CD4-positive, alpha-beta T cell treated with Interferon alpha-2 for 1 hour (primary cell): ENCODE measurements at places on chromosomes 3 and 15.

- DNase-seq = no peak
Measured at GRCh38 chr3:186807231-186807630, 949 bp upstream of the RFC4 start.

GRCh38 chr15:99385865-99386264, 134.6 kb downstream of the LRRC28 start:
- no peak for DNase-seq

DNA sequence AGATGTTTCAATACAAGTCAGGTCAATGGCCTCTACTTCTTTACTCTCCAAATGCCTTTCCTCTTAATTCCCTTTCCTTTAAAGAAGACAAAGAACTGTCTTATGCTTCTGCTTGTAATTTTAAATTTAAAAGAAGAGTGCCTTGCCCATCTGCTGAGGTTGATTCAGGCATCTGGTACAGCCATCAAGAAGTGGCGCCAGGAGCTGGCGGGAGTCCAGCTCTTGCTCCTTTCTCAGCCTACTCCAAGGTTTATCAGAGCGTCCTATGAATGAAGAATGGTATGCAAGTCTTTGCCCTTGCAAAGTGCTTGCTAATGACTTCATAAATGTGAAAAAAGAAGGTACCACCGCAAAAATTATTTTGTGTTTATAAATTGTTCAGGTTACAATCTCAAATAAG, 294.6 kb upstream of the TGFBR2 start:
- no peak for DNase-seq

- no peak for DNase-seq
Measured at GRCh38 chr15:35725353-35725752, 179.4 kb upstream of the DPH6 start.

DNA sequence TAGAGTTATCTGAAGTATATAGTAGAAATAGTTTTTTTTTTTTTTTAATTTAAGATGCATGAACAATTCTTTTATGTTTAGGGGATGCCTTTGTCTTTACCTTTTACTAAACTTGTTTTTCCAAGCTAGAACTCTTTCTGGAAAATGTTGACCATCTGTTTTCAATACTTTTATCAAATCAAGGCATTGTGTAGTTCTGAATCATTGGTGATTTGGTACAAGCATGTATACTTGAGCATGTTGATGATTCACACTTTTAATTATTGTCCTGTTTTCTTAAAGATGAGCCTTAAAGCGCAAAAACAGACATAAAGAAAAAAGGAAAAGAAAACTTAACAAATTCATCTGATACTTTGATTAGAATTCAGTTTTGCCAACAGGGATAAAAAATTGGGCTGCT, 28.3 kb downstream of the PDCD6IP start:
- no peak for DNase-seq

- DNase-seq = no peak
Measured at GRCh38 chr3:10556312-10556711, 50.9 kb upstream of the ATP2B2 start.

GRCh38 chr3:40224796-40225515, 84.6 kb upstream of the EIF1B start:
- no peak for DNase-seq

GRCh38 chr15:42584031-42584765, 8.8 kb downstream of the STARD9 start:
- DNase-seq = no peak

DNA sequence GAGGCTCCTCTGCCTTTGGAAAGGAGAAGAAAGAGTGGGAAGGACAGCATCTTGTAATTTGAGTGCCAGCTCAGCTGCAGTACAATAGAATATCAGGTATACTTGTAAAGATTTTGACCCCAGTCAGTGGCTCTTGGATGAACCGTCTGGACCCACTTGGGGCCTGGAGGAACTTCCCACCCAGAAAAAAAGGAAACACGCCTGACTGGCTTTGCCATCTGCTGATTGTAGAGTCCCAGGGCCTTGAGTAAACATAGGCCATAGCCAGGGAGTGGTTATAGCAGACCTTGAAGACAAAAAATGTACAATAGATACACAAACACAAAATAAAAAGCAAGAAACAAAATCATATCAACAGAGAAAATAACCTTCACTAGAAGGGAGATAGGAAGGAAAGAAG, 112.1 kb downstream of the GOLIM4 start:
- DNase-seq = no peak

DNA sequence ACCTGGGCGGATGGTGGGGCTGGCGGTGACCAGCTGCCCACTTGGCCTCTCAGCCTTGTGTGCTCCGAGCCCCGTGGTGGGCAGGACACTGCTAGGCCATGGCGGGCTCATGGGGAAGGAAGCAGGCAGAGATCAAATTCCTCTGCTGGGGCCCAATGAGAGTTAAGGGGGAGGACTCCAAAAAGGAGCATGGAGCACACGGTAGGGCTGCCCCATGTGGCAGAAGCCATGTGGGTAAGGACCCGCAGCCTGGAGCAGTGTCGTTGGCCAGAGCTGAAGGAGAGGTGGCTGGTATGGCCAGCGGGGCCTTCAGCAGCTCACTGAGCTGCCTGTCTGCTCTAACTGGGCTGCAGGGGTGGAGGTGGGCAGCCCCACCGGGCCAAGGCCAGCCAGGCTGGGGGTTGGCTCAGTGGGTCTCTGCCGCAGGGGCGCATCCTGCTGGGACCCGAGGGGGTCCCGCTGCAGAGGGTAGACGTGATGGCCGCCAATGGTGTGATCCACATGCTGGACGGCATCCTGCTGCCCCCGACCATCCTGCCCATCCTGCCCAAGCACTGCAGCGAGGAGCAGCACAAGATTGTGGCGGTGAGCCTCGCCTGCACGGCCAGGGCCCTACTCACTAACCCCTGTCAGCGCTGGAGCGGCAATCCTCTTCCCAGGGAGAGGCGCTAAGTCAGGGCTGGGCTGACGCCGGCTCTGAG, 11.3 kb downstream of the STAB1 start:
- no peak for DNase-seq

DNA sequence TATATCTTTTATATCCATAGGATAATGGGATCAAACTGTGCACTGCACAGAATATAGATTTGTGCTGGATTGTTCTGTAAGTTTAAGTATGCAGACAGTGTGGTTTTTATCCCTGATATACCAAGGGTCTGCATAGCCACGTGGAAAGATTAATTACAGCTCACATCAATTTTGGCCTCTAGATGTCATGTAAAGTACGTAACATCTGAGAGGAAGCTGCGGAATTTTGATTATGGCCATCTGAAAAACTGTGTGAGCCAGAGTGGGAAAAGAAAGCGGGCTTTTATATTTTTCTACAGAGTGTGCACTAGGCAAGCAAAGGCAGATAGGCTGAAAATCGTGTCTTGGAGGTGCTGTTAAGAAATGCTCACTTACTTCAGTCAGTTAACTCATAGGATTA, 562.7 kb downstream of the GBE1 start:
- no peak for DNase-seq

- no peak for DNase-seq
Measured at GRCh38 chr3:26515351-26515750, 107.2 kb upstream of the LRRC3B start.
